Fibroblast of lung (primary cell): ENCODE measurements at places on chromosomes 16 and 17.

DNA sequence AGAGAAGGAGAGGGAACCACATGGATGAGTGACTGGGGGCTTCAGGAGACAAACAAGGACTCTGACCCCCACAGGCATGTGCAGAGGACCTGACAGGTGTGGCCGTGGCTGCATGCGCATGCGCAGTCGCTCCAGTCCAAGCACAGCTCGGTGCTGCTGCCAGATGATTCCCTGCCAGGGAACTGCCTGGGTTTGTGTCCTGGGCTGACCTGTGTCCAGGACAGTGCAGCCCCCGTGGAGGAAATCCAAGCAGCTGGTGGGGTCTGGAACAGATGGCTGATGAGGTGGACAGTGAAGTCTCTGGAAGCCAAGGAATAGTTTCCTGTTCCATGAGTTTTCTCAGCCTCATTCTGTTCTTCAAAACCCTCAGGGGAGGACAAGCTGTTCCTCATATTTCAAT is 27.3 kb downstream of the LASP1 start:
- DNase-seq = no peak

- no peak for DNase-seq
These were observed 39.9 kb downstream of the BAIAP2 start for GRCh38 chr17:81074875-81075274.

DNA sequence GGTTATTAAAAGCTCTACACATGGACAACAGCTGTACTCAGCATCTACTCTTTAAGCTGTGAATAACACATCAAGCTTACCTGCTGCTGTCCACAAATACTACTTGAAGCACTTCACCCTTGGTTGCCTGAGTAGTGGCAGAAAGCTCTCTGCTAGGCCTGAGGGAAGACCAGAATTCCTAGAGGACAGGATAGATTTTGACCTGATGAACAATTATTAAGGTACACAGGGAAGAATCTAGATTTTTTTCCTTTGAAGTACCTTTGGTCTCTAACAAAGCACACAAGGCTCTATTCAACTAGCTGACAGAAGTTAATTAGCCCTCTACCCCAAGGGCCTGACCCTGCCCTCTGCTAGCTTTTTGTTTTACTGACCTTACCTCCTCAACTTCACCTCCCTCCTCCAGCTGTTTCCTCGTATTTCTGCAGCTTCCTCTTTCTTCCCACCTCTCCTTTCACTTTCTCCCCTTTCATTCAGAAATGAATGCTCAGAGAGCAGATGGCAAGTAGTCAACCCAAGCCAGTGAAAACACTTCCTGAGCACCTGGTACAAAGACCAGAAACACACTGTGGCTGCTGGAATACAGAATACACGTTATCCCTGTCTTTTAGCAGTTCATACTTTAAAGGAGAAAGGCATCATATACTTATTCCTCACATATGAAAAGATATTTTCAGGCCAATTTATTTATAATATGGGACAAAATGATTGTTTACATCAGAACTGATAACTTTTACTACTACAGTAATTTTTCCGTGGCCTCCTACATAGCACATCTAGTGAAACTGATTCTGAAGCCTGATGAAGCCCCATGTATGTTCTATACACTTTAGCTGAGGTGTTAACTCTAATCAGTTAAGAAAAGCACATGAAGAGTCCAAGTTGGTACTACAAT is 5.7 kb upstream of the VEZF1 start:
- no peak for DNase-seq

GRCh38 chr17:53137869-53138268 is 684.9 kb upstream of the KIF2B start:
- DNase-seq = no peak

DNA sequence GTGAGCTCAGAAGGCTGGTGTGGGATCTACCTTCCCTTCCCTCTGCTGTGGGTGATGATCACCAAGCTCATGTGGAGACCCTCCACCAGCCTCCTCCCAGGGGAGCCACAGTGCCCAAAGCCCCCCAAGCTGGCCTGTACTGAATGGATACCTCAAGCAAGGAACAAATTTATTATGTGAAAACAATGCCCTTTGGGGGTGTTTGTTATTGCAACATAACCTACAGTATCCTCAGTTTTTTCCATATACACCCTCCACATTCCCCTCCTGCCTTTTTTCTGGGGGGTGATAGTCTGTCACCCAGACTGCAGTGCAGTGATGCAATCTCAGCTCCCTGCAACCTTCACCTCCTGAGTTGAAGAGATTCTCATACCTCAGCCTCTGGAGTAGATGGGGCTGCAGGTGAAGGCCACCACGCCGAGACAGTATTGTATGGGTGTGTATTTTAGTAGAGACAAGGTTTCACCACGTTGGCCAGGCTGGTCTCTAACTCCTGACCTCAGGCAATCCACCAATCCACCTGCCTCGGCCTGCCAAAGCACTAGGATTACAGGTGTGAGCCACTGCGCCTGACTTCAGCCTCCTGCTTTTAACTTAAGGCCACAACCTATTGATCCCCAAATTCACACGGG is 215.9 kb downstream of the CPPED1 start:
- no peak for DNase-seq

- DNase-seq = peak; percentile 42
These were observed 85.0 kb upstream of the MYOCD start for GRCh38 chr17:12580640-12581039.

GRCh38 chr16:77500286-77500598 is 65.4 kb upstream of the ADAMTS18 start:
- DNase-seq = no peak

GRCh38 chr17:82296511-82297279 is 20.7 kb downstream of the CD7 start:
- DNase-seq = no peak

- DNase-seq = no peak
These were observed 36.6 kb downstream of the CYLD start for GRCh38 chr16:50778284-50779163.

GRCh38 chr17:55319933-55320593 is 55.3 kb downstream of the HLF start:
- no peak for DNase-seq

GRCh38 chr16:54102888-54103866 is 183.4 kb downstream of the IRX3 start:
- no peak for DNase-seq

DNA sequence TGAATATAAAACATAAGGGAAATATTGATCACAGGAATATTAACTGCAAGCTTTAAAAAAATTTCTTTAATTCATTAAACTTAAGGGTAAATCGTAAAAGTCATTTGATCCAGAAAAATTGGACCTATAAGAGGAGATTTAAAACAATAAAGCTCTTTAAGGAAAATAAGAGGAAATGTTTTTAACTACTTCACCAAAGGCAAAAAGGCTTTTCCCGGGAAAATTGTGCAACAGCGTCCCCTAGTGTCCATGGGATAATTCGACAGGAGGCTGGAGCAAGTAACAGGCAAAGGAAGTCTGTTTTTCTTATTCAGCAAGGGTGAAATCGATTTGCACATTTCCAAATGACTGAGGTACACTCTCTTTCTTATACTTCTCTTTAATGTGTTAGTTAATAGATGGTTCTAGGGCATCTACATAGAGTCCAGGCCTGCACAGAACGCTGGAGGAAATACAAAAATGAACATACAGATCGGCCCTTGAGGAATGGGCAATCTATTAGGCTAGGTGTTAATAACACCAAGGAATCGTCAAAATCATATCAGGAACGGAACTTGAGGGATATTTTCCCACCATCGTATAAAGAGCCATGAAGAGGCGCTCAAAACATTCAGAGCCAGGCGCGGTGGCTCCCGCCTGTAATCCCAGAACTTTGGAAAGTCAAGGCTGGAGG is 61.4 kb downstream of the ZNF18 start:
- DNase-seq = peak; percentile 16

GRCh38 chr16:57961538-57961937 is 9.4 kb downstream of the CNGB1 start:
- no peak for DNase-seq

DNA sequence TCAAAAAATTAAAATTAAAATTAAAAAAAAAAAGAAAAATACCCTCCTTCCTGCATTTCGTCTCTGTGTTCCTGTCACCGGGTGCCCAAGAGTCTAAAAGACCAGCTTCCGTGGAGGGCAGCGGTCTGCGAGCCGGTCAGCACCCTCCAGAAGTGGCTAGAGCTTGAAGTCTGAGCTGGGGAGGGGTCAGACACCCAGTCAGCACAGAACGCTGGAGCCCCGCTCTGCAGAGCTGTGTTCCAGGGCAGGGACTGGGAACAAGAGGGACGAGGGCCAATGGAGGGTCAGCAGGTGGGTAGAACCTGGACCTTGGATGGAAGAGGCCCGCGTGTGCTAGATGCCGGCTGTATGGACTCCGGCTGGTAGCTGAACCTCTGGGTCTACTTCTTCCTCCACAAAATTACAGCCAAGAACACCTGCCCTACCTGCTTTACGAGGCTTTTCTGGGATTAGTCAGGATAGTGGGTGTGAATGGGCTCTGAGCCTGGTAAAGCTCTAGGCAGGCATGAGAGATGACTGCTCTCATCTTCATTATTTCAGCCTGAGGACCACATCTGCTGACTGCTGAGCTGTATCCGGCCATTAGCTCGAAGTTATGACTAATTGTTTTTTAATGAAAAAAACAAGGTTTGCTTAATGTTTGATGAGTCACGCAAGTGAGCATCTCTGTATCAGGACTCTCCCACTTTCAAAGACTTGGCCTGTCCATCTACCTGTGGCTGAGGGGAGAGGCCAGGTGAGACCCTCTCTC is 5.9 kb downstream of the TRPV1 start:
- peak; percentile 74 for DNase-seq

DNA sequence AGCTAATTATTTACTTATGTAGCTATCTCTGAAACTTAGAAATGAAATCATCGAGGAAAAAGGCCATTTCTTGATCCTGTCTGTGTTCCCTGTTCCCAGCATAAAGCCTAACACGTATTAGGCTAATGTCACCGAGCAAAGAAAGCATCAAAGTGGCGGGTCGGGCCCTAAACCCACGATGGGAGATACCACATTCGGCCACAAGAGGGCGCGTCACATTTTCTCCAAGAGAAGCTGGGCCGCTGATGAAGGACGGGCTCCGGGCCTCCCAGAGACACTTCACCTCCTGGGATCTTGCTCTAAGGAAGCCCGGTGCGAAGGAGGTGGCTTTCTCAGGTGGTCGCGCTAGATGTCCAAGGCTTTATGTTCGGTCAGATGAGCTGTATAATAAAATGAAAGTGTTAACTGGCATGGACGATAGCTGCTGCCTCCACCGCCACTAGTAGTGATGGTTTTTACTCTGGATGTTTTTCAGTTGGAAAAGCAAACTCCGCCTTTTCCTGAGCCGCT is 853 bp upstream of the PDK2 start:
- DNase-seq = peak; percentile 74

DNA sequence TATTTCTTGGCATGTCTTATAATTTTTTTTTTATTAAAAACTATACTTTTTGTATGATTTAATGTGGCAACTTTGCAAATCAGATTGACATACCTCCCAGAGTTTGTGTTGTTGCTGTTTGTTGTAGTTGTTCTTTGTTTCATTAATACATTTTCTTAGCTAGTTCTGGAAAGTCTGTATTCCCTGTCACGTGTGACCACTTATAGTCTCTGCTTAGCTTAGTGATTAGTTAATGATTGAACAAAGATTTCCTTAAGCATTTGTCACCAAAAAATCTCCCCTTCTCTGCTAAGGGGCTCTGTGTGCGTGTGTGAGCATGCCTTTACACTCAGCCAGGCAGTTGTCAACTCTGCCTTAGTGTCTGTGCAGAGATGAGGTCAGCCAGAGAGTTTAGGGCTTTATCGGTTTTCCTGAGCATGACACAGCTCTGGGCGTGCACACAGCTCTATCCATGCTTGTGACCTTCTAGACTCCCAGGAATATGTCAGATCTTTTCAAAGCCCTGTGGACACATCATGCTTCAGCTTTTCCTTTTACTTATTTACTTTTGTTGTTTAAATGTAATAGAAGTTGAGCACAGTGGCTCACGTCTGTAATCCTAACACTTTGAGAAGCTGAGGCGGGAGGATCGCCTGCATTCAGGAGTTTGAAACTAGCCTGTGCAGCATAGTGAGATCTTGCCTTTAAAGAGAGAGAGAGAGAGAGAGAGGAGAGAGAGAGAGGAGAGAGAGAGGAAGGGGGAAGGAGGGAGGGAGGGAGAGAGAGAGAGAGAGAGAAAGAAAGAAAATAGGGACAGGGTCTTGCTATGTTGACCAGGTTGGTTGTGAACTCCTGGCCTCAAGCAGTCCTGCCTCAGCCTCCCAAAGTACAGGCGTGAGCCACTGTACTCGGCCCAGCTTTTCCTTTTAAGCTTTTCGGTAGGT is 21.9 kb downstream of the DNAI2 start:
- DNase-seq = peak; percentile 43

GRCh38 chr17:63285551-63285950 is 160.6 kb downstream of the CYB561 start:
- DNase-seq = peak; percentile 80

- DNase-seq = peak; percentile 56
These were observed 34.8 kb downstream of the UBN1 start for GRCh38 chr16:4882000-4882632.

DNA sequence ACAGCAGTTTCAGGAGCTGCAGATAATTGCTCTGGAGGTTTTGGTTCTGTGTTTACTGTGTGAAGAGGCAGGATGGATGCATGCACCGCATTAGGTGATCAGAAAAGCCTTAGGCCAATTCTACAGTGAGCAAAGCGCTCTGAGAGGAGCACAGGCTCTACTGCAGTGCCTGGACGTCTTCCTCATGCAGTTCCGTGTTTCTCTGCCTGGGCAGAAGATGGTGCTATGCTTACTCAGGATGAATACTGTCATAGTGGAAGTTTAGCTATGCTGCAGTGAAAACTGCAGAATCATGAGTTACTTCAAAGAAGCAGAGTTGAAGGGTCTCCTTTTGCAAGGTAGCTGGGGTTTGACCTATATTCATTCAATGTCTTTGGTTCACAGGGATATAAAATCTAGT is 1012.4 kb downstream of the KCNJ18 start:
- no peak for DNase-seq

GRCh38 chr17:58032691-58033415 is 25.8 kb upstream of the SRSF1 start:
- no peak for DNase-seq

- peak; percentile 6 for DNase-seq
These were observed 42.5 kb upstream of the RASD1 start for GRCh38 chr17:17538417-17539391.

DNA sequence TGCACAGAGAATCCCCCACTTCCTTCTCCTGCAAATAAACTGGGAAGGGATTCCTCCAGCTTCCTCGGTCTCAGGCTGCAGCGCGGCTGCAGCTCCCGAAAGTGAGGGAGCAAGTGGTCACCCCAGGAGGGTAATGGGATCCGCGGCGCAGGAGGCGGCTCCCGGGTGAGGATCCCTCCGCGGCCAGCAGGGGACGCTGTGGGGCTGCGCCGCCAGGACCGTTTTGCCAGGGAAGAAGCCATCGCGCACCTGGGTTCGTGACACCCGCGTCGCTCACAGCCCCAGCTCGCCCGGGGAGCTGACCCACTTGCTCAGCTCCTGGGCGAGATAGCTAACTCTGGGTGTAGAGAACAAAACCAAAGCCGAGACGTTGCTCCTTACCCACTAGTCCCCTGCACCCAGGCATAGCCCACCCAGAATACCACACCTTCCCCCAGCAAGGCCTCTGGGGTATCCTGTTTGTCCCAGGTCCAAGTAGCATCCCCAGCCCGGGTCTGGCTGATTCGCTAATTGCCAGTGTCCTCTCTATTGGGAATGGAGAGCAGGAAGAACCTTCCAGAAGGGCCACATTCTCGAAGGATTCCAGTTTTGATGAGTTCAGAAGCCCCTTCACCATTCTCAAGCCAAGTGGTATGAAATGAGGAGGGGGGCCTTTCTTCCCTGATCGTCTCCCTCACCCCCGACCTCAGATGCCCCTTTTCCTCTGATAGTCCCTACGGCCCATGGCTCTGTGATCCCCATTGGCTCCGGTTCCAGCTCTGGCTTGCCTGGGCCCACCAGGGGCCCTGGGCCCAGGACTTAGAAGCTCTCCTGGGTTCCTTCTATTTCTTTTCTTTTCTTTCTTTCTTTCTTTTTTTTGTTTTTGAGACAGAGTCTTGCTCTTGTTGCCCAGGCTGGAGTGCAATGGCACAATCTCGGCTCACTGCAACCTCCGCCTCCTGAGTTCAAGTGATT is 14.1 kb downstream of the CYGB start:
- peak; percentile 30 for DNase-seq
